ENCODE measurements at places on chromosomes 3 and 15.

GRCh38 chr15:60021589-60022378 is 17.7 kb downstream of the FOXB1 start:
- DNase-seq = no peak

GRCh38 chr3:190081389-190081788 is 39.3 kb downstream of the P3H2 start:
- no peak for DNase-seq

- no peak for DNase-seq
Observed at GRCh38 chr15:60573936-60574335, 95.0 kb upstream of the ICE2 start.

DNA sequence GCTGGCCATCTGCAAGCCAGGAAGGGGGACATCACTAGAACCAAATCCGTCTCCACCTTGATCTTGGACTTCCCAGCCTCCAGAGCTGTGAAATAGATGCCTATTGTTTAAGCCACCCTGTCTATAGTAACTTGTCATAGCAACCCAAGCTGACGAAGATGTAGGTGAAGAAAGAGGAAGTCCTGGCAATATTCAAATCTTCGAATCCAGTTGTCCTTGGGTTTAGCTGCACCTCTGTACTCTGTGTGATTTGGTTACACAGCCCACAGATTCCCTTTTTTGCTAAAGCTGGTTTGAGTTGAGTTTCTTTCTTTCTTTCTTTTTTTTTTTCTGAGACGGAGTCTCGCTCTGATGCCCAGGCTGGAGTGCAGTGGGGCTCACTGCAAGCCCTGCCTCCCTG is 68.0 kb upstream of the XCR1 start:
- DNase-seq = peak; percentile 93

GRCh38 chr3:150527464-150528255 is 18.6 kb downstream of the SERP1 start:
- no peak for DNase-seq

GRCh38 chr3:145395421-145395820 is 765.6 kb downstream of the PLOD2 start:
- DNase-seq = no peak

DNA sequence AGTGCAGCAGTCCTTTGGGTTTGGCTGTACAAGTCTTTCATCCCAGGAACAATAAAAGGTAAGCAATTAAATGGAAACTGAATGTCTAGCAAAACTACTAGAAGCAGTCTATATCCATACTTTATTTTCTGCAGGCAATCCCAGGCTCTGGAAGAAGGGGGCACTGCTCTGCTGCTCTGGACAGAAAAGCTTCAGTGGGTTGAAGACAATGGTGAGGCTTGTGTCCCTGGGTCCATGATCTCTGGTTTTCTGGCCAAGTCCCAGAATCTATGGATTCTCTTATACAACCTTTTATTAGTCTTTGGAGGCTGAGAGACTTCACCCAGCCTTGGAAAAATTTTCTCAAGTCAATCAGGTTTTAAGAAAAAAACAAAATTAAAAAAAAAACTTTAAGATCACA is 35.6 kb downstream of the SCAP start:
- DNase-seq = no peak

GRCh38 chr3:48422681-48423080 is 7.2 kb downstream of the PLXNB1 start:
- no peak for DNase-seq

DNA sequence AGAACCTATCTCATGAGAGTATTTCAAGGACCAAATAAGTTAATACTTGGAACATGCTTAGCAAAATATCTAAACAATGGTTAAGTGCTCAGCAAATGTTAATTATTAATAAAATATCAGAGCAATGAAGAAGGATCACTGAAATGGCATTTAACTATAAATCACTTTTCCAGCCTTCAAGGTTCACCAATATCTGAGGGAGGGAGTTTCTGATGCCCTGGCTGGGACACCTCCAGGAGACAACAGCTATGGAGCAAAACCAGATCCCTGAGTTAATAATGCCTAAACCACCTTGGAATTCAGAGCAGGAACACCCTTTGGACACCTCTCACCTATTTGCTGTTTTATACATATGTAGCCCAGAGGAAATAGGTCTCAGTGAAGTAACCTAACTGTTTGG is 6.4 kb upstream of the FAM174B start:
- DNase-seq = no peak

- DNase-seq = no peak
Observed at GRCh38 chr3:128394033-128394432, 72.7 kb downstream of the DNAJB8 start.

- DNase-seq = no peak
Observed at GRCh38 chr15:68464448-68465090, 32.6 kb upstream of the ITGA11 start.
